Smooth muscle cell of the pulmonary artery (primary cell): ENCODE measurements at places on chromosomes 5 and 9. TPM values are rescaled to one million over a fixed set of nuclear protein-coding genes. Genes with fewer than 3 reads are reported as not detected.

Gene PNPLA7
- 1.1 and 2.0 TPM in 2 replicates for total RNA-seq

Gene PCDHGA7
- 6.9 and 10.3 TPM in 2 replicates for total RNA-seq

Gene CAMK4
- total RNA-seq = 1.5 and 1.8 TPM in 2 replicates

Gene SHC3
- 12.6 and 57.2 TPM in 2 replicates for total RNA-seq

Gene GRXCR2
- total RNA-seq = not detected in 2 replicates

Gene GLRA1
- total RNA-seq = not detected in 2 replicates

Gene IFNA21
- not detected in 2 replicates for total RNA-seq

Gene ANKRD20A1
- total RNA-seq = not detected in 2 replicates

Gene FLT4
- 0.03 and 0.33 TPM in 2 replicates for total RNA-seq

Gene TMEM252
- total RNA-seq = not detected in 2 replicates

Gene STING1
- total RNA-seq = 58.8 and 76.5 TPM in 2 replicates

Gene STPG3
- total RNA-seq = not detected in 2 replicates

Gene PAPPA
- 144 and 201 TPM in 2 replicates for total RNA-seq

Gene MUSK
- 0.10 and 0.20 TPM in 2 replicates for total RNA-seq

Gene PDZD2
- 0.10 and 0.46 TPM in 2 replicates for total RNA-seq

Gene UBTD2
- 19.8 and 29.0 TPM in 2 replicates for total RNA-seq

Gene IL9
- not detected in 2 replicates for total RNA-seq

Gene SLC2A6
- 12.5 and 19.7 TPM in 2 replicates for total RNA-seq

Gene ST8SIA4
- 0.30 and 1.1 TPM in 2 replicates for total RNA-seq

Gene TEX10
- total RNA-seq = 25.1 and 25.2 TPM in 2 replicates

Gene PCDHA13
- 0.10 and 0.20 TPM in 2 replicates for total RNA-seq

Gene OMD
- total RNA-seq = 1.2 and 2.2 TPM in 2 replicates

Gene PCDHA4
- 0.59 and 0.69 TPM in 2 replicates for total RNA-seq

Gene PRR16
- 7.7 and 8.5 TPM in 2 replicates for total RNA-seq

Gene SIGMAR1
- total RNA-seq = 72.6 and 108 TPM in 2 replicates

Gene TCF7
- 0.40 and 0.98 TPM in 2 replicates for total RNA-seq

Gene FBN2
- 59.1 and 146 TPM in 2 replicates for total RNA-seq

Gene SMIM3
- 105 and 131 TPM in 2 replicates for total RNA-seq

Gene ANKRD18A
- not detected in 2 replicates for total RNA-seq

Gene ZNF454
- 1.9 and 2.8 TPM in 2 replicates for total RNA-seq

Gene DPP7
- 82.9 and 145 TPM in 2 replicates for total RNA-seq

Gene PTPN3
- total RNA-seq = 3.9 and 7.2 TPM in 2 replicates

Gene CNTNAP3
- total RNA-seq = 6.4 and 17.7 TPM in 2 replicates

Gene SLC44A1
- total RNA-seq = 120 and 175 TPM in 2 replicates

Gene TLE4
- 16.0 and 20.6 TPM in 2 replicates for total RNA-seq

Gene DAB2IP
- 30.8 and 33.3 TPM in 2 replicates for total RNA-seq

Gene SPINK13
- not detected in 2 replicates for total RNA-seq

Gene DAB2
- 135 and 168 TPM in 2 replicates for total RNA-seq

Gene KCTD16
- total RNA-seq = 4.6 and 8.4 TPM in 2 replicates

Gene KCNV2
- not detected in 2 replicates for total RNA-seq

Gene PCDHA6
- 0.76 and 0.91 TPM in 2 replicates for total RNA-seq

Gene DOLPP1
- total RNA-seq = 9.7 and 9.8 TPM in 2 replicates

Gene FAM153A
- 0.10 and 0.20 TPM in 2 replicates for total RNA-seq

Gene MYMK
- total RNA-seq = not detected in 2 replicates

Gene PPP3R2
- total RNA-seq = not detected in 2 replicates

Gene ANKRD34B
- total RNA-seq = not detected in 2 replicates

Gene PCDHB16
- 0.50 and 0.59 TPM in 2 replicates for total RNA-seq

Gene KIF20A
- total RNA-seq = 8.9 and 21.6 TPM in 2 replicates

Gene SHISAL2B
- not detected in 2 replicates for total RNA-seq

Gene FOXD4L5
- total RNA-seq = 0.03 and 0.07 TPM in 2 replicates
